Upper lobe of right lung (tissue), 1 donor: ENCODE measurements at places on chromosomes 7 and 10. TPM values are rescaled to one million over a fixed set of nuclear protein-coding genes. Genes with fewer than 3 reads are reported as not detected.

- DNase-seq, result no peak
These were observed 339.7 kb downstream of the ACTR3B start for GRCh38 chr7:153099235-153099634.

DNA sequence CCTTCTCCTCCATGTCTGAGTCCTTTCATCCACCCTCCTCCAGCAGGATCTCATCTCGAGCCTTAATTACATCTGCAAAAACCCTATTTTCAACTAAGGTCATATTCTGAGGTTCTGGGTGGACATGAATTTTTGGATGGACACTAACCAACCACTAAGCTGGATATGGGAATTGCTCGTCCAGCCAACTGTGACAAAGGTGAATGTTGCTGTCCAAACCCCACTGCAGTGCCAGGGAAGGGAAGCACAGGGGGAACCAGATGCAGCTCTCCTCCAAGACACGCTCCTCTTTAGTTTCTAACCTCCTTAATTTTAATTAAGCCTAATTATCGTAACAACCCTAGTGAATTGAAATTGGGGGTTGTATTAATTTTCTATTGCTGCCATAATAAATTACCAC, 65.1 kb upstream of the EBF3 start:
- DNase-seq, result no peak

DNA sequence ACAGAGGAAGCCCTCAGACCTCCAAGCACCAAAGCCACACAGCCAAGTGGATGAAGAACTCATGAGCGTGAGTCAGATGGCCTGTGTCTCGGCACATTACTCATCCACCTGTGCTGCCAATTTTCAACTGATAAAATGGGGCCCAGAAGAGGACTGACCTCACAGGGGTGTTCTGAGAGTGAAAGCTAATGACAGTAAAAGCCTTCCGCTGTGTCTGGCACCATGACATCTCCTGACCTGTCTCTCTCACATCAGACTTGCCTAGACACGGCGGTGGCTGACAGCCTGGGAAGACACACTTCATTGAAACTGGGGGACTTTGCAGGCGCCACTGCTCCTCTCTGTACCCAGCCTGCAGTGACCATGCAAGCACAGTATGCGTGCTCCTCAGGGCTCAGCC, 8.3 kb upstream of the SLC18A3 start:
- DNase-seq, result peak; percentile 48

DNA sequence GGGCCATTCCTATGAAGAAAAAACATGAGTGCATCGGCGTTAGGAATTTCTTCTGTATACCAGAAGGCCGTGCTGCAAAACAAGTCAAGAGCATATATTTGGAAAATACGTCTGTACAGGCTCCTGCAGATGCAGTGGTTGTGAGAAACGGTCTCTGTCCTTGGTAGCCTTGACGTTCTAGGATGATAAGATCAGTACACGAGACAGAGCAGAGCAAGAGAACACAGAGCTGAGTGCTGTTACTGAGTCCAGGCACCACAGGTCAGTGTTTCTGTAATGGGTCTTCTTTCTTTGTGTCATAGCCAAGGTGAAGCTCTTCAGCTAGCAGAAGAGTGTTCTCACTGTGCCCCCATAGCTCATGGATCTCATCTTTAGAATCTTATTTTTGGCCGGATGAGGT, 62.8 kb downstream of the WDR37 start:
- DNase-seq, result no peak

DNA sequence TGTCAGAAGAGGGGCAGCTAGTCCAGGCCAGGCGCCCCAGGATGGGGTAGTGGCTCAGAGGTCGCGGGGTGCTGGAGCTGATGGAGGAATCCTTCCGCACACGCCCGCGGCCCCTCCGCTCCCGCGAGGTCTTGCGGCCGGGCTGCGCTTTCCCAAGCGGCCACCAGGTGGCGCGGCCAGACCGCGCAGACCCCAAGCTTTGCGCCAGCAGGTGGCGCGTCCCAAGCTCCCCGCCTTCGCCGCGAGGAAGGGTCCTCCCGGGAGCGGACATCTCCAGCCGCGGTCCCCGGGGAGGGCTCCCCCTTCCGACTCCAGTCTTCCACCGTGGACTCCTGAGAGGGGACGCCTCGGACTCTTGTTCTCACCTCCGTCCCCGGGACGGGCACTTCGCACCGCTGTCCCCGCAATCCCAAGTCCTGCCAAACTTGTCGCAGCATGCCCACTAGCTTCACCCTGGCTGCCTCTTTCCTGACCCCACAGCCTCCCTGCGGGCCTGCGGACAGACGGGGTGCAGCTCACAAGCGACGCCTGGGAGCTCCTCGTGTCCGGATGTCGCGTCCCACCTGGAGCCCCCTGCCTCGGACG, 19.4 kb downstream of the KCNK18 start:
- peak; percentile 85 for DNase-seq

DNA sequence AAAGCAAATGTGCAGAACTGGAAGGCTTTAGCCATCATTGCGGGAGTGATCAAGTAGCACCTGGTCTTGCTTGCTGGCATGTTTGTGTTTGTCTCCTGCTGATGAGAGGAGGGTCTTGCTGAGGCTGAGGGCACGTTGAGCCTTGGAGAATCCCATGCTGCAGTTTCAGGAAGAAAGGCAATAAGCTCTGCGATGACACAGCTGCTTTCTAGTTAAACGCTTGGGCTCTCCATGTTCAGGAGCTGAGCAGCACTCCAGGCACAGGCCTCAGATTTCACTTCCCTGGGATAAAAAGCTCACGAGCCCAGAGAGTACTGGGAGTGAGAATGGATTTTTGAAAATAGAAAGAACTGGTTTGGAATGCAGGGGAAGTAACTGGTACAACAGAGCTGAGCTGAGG, 100.8 kb downstream of the LRRC18 start:
- no peak for DNase-seq

DNA sequence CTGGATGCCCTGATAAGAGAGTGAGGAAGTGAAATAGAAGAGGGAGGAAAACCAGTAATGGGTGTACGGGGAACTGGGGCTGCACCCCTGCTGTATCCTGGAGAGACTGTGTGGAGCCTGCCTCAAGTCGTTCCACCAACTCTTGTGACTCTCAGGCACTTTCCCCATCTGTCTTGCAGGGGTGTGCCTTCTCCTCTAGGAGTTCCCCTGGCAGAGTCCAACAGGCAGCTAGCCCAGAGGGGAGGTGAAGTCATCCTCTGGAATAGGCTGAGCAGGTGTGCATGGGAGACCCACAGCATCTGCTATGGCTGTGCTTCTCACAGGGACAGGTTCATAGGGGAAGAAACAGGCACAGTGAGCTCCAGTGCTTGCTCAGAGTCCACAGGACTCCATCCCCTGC, 46.8 kb downstream of the WIPF3 start:
- DNase-seq, result no peak

UTF1 gene
- not detected for total RNA-seq
